ENCODE measurements at places on chromosomes 6 and 20.

DNA sequence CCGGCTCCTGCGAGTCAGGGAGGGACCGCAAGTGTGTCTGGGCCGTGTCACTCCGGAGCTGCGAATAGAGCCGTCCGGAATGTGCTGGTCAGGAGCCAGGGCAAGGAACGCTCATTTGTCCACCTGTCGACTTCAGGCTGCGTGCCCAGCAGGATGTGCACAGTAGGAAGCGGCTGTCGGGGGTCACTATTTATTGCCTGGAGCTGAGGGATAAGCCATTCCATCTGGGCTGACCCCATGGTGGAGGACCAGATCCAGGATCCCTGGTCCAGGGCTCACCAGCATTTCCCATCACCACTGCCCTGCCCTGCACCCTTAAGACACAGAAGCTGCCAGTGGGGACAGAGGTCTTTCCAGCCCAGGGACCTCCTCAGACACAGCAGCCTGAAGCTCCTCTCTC is 14.7 kb downstream of the NTSR1 start:
- DNase-seq: no peak

- no peak for DNase-seq
Measured at GRCh38 chr6:168517742-168518347, 76.9 kb downstream of the SMOC2 start.

DNA sequence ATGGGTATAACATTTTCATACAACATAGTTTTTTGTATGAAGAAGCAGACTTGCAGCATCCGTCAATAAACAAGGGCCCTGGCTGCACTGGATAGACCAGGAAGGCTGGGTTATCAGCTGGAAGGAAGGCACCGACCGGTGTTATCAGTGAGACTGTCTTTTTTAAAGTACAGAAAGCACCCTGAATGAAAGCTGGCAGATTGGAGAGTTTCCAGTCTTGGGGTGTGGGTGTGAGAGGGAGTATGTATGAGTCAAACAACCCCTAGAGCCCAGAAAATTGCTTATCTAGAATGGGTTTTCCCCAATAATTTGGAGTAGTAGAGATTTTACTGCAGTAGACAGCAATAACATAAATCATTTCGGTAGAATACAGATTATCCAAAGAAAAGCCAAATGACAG is 42.4 kb downstream of the TXLNB start:
- DNase-seq: no peak

GRCh38 chr6:85453490-85453889 is 3.6 kb downstream of the NT5E start:
- no peak for DNase-seq

DNA sequence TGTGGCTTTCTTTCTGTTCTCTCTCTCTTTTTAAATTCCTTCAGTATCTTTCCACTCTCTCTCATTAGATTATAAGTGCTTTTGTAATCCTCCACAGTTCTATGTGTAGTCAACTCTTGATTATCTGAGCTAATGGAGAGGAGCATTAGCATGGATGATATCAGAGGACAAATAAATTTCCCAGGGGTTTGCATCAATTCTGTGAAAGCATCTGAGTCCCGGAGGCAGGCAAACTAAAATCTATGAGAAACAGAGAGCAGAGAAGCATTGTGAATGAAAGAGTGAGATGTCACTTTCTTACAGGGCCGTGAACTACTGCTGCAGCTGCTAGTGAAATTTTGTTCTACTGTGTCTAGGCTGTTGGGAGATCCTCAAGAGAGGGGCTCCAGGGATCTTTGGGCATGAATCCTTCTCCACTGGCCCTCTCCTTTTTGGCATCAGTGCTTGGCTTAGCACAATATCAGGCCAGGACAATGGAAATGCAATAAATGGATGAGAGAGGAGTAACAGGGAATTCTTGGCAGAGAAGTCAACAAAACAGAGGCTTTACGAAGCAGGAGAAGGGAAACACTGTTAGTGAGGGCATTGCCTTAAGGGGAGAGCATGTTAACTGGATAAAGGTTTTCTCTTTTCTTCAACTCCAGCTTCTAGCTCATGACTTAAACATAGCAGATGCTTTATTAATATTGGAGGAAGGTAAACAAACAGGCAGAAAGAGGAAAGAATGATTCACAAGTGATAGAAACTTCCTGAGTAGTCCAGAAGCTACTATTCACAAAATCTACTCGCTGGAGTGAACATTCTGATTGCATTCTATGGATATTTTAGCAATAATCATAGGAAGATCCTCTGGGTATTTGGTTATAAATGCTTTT is 847.0 kb upstream of the MAP3K7 start:
- no peak for DNase-seq

DNA sequence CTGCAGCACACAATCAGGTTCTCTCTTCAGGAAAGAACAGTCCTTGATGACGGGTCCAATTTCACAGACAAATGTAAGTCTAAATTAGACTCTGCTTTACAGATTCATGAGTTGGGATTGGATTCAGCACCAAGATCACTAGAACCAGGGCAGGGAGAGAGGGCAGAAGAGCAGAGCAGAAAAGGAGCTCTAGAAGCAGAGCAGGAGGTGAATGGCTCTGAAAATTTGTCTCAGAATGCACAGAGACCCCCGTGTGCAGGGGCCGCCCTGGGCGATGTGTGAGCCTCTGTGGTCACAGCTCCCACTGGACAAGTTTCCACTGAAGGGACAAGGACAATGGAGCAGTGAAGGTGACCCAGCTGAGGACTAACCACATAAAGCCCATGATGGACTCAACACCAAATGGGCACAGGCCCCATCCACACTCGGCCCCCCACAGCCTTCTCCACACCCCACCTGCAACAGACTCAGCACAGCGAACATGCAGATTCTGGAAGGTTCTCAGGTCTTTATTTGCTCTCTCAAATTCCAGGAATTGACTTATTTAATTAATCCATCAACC is 3.5 kb downstream of the HLA-B start:
- DNase-seq: no peak

DNA sequence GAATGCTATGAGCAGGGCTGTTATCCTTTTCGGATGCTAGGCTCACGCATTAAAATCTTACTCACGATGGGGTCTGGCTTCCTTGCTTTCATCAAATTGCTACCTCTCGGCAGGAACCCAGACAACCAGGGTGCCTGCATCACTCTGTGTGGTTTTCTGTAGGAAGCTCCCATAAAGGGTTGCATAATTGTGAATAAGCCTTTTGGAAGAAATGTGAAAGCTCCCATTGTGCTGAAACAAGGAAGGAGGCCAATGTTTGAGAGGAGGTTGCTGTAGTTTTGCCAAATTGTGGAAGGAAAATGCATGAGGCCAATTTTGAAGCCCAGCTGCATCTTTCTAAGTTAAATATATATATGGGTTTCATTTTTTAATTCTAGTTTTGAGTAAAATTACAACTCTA is 615.5 kb downstream of the C6orf118 start:
- no peak for DNase-seq

- peak; percentile 78 for DNase-seq
Measured at GRCh38 chr20:62238569-62239277, 402 bp downstream of the OSBPL2 start.

- DNase-seq: peak; percentile 41
Measured at GRCh38 chr20:41664584-41664983, 46.4 kb upstream of the CHD6 start.

- no peak for DNase-seq
Measured at GRCh38 chr20:1804554-1804956, 90.7 kb upstream of the SIRPA start.

GRCh38 chr6:166465003-166465399 is 82.3 kb upstream of the MPC1 start:
- no peak for DNase-seq

- DNase-seq: no peak
Measured at GRCh38 chr6:76072562-76072961, at the start of gene IMPG1. Gene IMPG1 (minus strand): TSS chr6:76072662. CDS start chr6:76072488, 174 bp downstream.

DNA sequence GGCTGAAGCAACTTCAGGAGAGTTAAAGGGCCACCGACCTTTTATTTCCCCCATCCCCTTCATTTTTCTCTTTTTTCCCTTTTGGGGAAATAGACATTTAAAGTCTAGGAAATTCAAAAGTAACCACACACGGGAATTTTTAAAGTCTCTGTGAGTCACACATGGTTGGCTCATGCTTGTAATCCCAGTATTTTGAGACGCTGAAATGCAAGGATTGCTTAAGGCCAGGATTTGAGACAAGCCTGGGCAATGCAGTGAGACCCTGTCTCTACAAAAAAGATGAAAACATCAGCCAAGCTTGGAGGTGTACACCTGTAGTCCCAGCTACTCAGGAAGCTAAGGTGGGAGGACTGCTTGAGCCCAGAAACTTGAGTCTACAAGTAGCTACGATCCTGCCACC is 34.2 kb downstream of the KATNA1 start:
- no peak for DNase-seq

DNA sequence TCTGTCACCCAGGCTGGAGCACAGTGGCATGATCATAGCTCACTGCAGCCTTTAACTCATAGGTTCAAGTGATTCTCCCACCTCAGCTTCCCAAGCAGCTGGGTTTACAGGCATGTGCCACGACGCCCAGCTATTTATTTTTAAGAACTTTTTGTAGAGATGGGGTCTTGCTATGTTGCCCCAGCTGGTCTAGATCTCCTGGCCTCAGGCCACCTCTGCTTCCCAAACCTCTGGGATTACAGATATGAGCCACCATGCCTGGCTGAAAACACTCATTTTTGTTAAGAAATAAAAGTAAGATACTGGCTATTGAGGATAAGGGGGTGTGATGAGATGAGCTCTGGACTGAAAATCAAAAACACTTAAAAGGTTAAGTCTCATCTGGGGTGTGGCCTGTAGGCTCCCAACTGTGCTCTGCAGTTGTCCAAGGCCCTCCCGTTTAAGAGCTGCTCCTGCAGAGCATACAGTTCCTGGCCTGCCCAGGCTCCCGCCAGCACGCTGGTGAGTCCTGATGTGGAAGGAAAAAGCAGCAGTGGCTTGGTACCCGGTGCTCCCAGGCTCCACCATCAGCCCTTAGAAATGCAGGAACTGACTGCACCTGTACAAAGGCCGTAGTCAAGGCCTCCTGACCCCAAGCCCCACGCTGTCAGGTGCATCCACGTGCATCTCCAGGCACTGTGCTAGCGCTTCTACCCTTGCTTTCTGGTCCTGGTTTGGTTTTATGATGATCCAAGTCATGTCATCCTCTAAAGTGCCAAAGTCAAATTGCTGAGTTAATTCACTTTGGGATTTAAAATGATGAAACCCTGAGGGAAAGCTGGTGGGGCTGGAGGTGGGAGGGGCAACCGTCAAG is 111.5 kb downstream of the TMEM242 start:
- DNase-seq: no peak

- no peak for DNase-seq
Measured at GRCh38 chr6:108921547-108922361, 73.5 kb downstream of the ARMC2 start.

DNA sequence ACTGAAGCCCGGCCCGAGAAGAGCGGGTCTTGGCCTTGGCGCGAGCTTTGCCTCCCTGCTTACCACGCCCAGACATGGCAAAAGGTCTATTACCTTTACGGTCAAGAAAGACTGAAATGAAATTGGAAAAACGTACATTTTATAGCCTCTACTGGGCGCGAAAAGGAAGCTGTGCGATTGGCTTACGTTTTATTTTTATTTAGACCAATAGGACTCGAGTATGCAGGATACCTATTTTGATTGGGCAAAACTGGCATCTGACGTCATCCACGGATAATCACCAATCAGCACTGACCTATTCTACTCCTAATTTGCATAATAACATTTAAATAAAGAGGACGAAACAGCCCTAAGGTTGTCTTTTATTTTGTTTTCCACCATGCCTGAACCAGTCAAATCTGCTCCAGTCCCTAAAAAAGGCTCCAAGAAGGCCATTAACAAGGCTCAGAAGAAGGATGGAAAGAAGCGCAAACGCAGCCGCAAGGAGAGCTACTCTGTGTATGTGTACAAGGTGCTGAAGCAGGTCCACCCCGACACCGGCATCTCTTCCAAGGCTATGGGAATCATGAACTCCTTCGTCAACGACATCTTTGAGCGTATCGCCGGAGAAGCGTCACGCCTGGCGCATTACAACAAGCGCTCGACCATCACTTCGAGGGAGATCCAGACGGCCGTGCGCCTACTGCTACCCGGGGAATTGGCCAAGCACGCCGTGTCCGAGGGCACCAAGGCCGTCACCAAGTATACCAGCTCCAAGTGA is 97.4 kb downstream of the OR2B2 start:
- DNase-seq: peak; percentile 87

DNA sequence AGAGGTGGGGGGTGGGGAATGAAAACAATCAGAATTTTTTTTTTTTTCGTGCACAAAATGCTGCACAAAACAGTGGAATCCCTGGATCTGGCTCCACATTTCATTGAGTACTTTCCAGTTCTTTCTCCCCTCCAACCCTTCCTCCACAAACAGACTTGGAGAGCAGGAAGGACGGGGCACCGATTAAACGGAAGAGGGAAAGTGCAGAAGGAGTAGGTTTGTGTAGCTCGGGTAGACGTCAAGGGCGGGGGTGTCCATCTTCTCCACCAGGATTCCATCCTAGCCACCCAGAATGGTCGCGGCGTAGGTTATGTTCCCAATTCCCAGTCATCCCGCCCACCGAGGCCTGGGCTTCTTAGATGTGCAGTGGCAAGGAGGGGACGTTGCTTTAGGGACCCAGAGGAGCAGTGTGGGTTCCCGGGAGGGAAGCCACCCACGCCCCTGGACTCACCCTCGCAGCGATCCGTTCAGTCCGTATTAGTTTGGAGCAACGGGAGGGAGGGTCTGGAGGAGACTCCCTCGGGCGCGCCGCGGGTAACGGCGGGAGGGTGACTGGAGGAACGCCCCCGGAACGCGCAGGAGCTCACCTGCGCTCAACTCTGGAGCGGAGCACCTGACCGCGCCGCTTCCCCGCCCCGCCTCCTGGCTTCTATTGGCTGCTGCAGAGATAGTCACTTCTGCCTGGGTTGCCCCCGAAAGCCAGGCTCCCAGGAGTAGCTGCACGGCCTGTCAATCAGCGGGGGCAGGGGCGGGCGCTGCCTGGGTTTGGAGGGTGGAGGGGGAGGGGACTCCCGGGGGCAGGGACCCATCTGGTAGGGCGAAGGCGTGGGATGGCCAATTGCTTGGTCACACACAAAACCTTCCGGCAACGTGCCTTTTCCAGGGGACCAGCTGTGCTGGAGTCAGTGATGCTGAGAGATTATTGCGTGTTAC is at the start of gene ENPP5:
ENPP5 (minus strand) TSS at position 624 of the 933 bp plus-strand sequence. CDS start 2,718 bp downstream, outside the sequence.
- DNase-seq: peak; percentile 87

GRCh38 chr6:74415056-74415455 is 719.1 kb downstream of the CD109 start:
- no peak for DNase-seq

- no peak for DNase-seq
Measured at GRCh38 chr6:65123521-65123920, 583.5 kb downstream of the EYS start.

- DNase-seq: no peak
Measured at GRCh38 chr20:17852323-17852722, 116.3 kb downstream of the SNX5 start.

- DNase-seq: no peak
Measured at GRCh38 chr6:117359581-117359980, 66.2 kb downstream of the ROS1 start.

DNA sequence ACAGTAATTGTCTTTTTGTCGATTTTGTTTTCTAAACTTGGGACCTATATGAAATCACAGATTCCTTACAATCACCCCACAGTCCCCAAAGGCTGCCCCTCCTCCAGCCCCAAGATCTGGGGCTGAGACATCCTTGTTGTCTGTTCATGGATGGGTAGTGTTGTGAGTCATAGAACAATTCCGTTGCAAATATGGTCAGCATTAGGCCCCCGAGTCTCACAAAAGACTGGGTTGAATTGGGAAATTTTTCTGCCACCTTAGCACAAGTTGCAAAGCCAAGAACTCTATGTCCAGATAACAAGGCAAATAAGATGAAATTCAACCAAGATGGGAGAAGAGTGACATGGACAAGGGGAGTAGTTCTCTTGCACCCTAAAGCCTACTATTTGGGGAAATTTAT is 10.5 kb upstream of the TAB2 start:
- no peak for DNase-seq

Measured in RWPE1 (cell line).